ENCODE measurements at places on chromosomes 7 and 10.

GRCh38 chr7:35505066-35505465 is 189.9 kb downstream of the HERPUD2 start:
- no peak for DNase-seq

DNA sequence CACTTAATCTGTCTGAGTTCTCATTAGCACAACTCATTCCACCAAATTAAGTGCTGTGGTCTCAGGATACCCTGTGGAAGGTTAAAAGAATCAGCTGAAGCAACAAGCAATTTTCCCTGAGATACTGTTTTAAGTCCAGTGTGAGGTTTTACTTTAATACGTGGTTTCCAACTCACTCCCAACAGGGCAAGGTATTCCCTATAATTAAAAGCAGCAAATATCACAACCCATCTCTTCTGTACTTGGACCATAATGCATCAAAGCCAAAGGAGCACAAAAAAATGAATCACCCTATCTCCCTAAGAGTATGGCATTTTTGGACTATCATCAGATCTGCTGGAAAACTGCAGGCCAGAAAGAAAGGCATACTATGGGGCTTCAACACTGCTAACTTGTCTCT is 4.9 kb downstream of the CADPS2 start:
- no peak for DNase-seq

- no peak for DNase-seq
Measured at GRCh38 chr10:50625649-50626132, 1.9 kb upstream of the SGMS1 start.

GRCh38 chr7:28002638-28003037 is 178.0 kb downstream of the JAZF1 start:
- no peak for DNase-seq

GRCh38 chr7:80533287-80533686 is 21.4 kb upstream of the GNAT3 start:
- no peak for DNase-seq

DNA sequence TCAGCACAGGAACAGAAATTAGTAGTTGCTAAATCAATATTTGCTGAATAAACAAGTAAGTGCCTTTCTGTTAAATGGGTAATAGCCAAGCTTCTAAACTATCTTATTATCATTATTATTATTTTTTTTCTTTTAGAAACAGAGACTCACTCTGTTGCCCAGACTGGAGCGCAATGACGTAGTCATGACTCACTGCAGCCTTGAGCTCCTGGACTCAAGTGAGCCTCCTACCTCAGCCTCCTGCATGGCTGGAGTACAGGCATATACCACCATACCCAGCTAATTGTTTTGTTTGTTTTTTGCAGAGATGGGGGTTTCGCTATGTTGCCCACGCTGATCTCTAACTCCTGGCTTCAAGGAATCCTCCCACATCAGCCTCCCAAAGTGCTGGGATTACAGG is 12.3 kb upstream of the ELN start:
- DNase-seq: no peak

GRCh38 chr10:112246-112645 is 23.0 kb upstream of the ZMYND11 start:
- DNase-seq: no peak

- no peak for DNase-seq
Measured at GRCh38 chr7:85716353-85716752, 529.5 kb upstream of the SEMA3D start.

DNA sequence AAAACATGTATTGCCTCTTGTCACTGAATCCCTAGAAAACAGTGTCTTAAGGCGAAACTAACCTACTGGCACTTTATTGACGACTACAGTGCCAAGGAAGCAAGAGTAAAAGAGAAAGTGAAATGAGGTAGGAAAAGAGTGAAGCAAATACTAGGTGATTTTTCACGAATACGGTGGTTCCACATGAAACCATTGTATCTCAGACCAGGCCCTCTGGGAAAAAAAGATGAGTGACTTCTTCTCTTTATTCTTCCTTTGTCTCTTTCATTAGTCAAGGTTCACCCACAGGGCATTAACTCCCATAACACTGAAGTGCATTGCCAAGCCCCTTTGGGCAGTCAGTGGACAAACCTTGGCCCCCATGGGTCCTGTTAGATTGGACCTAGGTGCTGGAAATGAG is 16.2 kb upstream of the MACC1 start:
- no peak for DNase-seq

DNA sequence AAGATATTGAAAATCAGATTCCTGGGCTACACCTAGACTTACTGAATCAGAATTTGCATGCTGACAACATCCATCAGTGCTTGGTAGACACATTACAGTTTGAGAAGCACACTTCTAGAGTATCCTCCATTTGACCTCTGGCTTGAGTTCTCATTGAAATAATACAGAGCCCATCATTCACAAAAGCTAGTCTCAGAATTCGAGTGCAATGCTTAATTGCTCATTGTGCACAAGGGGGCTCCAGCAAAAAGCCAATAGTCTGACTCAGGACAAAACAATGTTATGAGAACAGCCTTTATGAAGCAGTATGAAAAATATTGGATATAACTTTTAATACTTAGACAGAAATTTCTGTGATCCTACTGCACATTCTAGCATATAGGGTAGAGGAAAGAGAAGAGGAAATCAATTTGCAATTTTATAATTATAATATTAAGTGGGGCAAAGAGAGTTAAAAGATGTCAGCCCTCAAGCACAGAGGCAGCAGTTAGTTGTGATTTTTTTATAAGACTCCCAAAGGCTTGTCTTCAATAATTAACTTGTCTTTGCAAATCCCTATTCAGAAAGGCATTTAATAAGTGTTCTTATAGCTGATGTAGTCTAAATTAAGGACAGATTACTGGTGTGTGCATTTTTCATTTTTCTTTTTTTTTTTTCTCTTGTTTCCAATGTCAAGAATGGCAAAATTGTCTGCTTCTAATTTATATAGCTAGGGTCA is 105.8 kb upstream of the ANK3 start:
- no peak for DNase-seq

GRCh38 chr7:30894866-30895605 is 16.6 kb upstream of the AQP1 start:
- DNase-seq: no peak

DNA sequence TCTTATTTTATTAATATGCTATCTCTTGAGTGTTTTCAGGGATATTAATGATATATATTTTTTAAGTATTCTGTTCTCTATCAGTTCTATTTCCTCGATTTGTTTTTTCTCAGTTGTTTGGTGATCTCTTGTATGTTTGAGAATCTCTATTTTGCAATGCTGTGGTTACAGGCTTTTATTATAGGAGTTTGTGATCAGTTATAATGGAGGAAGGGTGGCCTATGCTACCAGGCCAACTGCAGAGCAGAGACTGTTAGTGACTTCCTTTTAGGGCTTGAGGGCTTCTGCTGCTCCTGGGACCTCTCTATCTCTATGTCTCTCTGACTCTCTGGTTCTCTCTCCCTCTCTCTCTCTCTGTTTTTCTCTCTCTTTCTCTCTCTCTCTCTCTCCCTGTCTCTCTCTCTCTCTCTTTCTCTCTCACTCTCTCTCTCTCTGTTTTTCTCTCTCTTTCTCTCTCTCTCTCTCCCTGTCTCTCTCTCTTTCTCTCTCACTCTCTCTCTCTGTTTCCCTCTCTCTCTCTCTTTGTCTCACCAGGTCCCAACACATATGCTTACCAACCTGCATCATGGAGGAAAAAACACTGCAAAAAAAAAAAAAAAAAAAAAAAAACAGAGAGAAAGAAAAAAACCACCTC is 69.4 kb upstream of the CAV2 start:
- DNase-seq: no peak

GRCh38 chr10:100119726-100120125 is 38.1 kb upstream of the CPN1 start:
- DNase-seq: no peak

- no peak for DNase-seq
Measured at GRCh38 chr10:13891128-13892000, 304.6 kb downstream of the PRPF18 start.

DNA sequence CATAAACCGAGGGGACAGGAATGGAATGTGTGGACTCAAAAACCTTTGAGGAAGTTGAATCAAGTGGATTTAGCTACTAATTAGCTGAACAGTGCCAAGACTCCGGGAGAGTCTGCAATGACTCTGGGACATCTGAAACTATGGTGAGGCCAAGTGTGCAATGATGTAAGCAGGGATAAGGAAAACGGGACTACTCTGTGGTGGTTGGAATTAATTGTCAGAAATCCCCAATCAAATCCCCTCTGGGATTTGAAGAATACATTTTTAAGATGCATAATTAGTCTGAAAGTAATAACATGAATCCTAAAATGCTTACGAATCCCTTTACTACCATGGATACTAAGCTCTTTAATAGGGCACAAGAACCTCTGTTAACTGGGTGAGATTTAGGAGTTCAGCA is 602.8 kb downstream of the NRG3 start:
- no peak for DNase-seq

- DNase-seq: no peak
Measured at GRCh38 chr10:6337382-6337781, 134.7 kb downstream of the PFKFB3 start.

DNA sequence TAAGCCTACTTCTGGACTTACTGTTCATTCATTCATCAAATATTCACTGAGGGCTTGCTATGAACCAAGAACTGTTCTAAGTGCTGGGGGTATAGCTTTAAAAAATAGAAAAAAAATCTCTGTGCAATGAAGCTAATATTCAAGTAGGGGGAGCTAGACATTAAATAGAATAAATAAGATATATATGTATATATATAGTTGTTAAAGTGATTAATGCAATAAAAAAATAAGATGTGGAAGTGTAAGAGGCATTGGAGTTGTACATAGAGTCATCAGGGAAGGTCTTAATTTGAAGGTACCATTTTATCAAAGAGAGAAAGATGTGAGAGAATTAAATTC is 181.2 kb upstream of the AGR3 start:
- no peak for DNase-seq

DNA sequence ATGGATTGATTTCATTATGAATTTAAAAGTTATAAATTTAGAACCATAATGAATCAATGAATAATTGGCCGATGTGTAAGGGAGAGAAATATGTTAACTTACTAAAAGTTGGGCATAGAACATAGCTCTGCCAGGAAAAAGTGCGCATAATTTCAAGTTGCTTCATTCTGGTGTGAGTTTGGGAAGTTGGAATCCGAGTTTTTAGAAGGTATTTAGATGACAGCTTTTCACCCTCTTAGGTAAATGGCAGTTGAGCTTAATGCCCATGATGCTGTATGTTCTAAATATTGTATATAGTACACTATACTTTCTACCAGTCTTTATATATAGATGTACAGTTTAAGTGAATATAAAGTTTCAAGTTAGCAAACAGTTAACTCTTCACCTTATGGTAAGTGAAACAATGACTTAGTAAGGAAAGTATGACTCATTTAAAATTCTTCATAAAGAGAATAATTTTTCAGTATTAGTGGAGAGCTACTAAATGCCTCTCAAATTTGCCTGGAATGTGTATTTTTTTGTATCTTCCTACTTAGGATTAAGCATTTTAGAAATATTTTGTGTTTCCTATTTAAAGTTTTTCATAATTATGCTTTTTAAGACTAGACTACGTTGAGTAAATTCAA is 1.6 kb downstream of the C1GALT1 start:
- no peak for DNase-seq

DNA sequence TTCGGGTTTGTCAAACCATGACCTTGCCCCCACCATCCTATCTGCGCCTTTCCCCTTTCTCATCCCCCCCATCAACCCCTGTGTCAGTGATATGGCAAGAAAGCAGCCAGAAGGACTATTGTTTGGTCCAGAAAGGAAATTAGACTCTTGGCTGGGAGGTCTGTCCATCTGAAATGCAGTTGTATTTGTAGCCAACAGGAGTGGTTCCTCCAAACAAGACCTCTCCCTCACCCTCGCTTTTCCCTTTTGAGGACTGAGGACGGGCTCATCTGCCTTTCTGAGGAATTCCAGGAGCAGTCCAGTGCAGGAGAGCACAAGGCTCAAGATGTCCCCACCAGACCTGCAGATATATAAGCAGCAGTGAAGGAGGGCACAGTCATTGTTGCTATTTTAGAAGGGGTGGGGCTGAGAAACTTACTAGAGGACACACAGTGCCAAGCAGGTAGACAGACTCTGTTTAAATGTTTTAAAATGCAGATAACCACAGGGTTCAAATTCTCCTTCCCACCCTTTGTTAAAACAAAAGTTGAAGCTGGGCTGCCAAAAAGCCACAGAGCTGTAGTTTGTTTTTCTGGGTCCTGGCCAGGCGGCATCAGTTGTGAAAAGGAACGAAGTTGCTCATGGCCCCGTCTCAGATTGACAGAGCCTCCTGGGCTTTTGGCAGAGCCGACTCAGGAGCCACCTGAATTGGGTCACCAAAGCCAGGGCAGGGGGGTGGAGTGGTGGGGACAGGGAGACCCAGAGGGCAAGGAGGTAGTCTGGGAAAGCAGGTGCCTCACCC is 37.3 kb downstream of the CYP17A1 start:
- DNase-seq: no peak

DNA sequence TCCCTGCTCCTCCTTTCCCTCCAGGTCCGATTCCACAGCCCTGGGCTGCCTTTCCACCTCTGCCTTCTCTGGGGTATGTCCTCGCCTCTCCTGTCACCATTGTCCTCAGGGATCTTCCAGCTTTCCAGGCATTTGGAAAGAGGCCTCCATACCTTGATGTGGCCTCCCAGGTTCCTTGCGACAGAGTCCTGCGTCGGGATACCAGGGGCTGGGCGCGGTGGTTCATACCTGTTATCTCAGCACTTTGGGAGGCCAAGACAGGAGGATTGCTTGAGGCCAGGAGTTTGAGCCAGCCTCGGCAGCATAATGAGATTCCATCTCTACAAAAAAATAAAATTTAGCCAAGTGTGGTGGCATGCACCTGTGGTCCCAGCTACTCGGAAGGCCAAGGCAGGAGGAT is 171.1 kb downstream of the CUX1 start:
- no peak for DNase-seq

GRCh38 chr7:121545418-121545817 is 149.3 kb upstream of the FAM3C start:
- DNase-seq: no peak

- DNase-seq: no peak
Measured at GRCh38 chr10:17209881-17210280, 8.4 kb upstream of the TRDMT1 start.

DNA sequence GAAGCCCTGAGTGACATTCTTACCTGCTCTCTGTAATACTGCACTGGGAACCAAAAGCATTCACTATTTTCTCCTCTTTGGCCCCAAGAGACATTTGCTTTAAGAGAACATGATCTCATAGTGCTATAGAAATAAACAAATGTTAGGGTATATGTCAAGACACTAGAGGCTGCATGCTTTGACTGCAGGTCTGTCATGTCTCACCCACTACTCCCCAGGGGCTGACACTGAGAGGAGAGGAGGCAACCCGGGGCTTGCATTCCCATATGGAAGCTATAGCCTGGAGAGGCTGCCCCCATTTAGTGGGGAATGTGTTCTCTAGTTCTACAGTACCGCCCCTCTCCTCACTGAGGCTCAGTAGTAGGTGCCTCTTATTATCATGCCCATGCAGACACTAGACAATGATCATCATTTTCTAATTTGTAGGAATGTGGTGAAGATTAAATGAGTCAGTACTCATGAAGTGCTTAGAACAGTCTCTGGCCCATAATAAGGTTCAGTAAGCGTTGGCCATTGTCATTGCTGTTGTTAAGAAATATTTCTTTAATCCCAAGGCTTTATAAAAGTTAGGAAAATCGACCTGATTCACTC is 4.9 kb upstream of the SLF2 start:
- DNase-seq: no peak

All from stimulated activated CD4-positive, alpha-beta T cell treated with anti-CD3 and anti-CD28 coated beads, Interleukin-1b, Interleukin-23, amount 100 ng/mL, for 48 hours (primary cell).